ENCODE measurements at places on chromosomes 6 and 20.

- no peak for DNase-seq
Observed at GRCh38 chr6:93059911-93060310, 359.4 kb downstream of the EPHA7 start.

DNA sequence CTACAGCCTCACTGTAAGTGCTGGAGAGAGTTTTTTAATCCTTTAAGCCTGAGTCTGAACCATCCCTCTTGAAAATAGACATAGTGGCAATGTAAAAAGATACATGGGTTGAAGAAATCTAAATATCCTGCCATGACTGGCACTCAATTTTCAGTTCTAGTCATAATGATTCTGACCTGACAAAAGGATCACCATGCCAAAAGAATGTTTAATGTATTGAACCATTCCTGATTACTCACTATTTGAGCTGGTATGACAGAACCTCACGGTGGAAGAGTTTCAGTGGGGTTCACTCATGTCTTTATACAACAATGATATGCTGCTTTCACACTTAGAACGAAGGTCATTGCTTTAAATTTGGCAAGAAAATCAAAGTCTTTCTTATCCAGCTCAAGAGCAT lies 93.4 kb downstream of the HIVEP2 start:
- no peak for DNase-seq

DNA sequence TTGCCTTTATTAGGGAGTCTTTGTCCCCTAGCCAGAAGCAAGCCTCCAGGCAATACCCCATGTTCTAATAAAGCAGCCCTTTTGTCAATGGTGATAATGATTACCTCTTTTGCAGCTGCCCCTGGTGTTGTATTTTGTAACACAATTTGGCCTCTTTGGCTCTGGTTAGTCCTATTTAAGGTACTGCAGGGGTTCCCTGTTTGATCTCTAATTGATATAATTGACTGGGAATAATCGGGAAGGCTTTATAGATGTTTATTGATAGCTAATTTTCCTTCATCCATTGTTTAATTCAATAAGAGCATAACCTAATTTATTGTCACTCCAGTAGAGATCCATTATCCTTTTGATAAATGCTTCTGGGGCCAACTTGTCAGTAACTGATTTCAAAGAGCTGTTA lies 537.2 kb downstream of the PKHD1 start:
- no peak for DNase-seq

DNA sequence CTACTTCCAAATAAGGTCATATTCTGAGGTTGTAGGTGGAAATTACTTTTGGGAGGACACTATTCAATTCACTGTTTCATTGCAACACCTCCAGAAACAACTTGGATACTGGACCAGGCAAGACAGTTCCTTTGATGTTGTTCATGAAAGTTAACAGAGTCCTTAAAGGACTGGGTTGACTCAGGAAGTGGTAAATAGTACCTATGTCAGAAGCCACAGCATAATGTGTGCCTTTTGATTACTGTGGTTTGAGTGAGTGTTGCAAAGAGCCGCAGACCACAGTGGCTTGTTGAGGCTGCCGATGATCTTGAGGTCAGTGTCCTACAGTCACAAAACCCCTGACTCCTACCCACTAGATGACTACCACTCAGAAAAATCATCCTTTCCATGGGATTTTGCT lies 10.9 kb downstream of the IL20RA start:
- peak; percentile 37 for DNase-seq

DNA sequence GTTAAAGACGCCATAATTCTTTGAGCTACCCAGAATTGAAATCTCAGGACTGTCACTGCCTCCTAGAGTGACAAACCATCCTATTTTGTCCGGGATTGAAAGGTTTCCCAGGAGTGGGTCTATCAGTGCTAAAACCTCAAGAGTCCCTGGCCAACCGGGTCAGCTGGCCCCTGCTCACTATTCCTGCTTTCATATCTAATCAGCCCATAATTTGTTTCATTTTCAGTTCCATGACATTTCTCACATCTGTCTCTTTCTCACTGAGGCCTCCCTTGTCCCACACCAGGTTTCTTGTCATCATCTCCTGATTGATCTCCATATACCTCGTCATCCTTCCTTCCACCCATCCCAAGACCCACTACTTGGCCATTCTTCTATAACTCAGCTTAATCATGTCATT lies 98.2 kb downstream of the SLC35B3 start:
- DNase-seq, result no peak

DNA sequence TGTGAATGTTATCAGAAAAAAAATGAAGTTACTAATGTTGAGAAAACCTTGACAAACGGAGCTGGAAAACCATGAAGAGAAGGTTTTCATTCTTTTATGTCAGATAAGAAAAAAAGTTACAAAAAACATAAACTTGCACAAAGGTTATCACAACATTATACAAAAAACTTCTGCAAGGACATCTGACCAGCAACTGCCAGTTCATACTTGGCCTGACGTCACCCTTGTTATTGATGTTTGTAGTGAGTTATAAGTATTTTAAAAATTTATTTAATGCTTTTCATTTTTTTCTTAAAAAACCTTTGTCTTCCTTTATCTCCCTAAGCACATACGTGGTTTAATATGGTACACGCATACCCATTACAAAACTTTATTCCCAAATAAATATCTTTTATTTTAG lies 16.3 kb downstream of the GSTA3 start:
- DNase-seq, result no peak

DNA sequence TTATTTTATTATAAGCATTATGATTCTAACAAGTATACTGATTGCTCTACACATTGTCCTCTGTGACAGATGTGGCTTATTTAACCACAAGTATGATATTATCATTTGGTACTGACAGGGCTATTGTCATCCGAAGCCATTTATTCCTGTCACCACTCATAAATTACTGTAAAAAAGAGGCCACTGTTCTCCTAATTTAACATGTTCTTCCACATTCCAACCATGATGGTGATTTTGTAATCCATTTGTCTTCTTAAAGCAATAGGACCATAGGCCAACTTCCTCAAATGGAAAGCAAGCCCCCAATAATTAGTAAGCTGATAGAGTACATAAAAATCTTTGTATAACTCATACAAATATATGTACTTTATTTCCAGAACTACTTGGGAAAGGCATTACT lies 50.6 kb downstream of the FUT9 start:
- no peak for DNase-seq
